ENCODE measurements at places on chromosomes 1 and 21.

DNA sequence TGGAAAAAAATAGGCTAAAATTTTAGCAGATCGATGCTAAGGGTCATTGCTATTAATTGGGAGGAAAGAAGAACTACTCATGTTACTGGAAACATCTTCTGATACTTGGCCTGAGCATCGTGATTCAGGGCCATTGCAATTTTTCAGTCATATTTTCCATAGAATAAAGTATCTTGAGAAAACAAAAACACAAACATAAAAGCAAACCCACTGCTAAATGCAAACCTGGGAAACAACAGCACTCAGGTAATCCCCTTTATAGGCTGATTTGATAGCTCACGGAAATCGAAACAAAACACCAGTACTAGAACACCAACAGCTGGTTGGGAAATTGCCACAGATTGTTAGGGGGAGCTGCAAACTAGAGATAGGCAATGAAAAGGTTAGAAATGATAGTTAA lies 172.9 kb upstream of the ESRRG start:
- peak; percentile 60 for DNase-seq

GRCh38 chr1:82640352-82640751 lies 839.6 kb downstream of the ADGRL2 start:
- DNase-seq: no peak

- no peak for DNase-seq
Observed at GRCh38 chr1:193156117-193156821, 30.1 kb downstream of the B3GALT2 start.

DNA sequence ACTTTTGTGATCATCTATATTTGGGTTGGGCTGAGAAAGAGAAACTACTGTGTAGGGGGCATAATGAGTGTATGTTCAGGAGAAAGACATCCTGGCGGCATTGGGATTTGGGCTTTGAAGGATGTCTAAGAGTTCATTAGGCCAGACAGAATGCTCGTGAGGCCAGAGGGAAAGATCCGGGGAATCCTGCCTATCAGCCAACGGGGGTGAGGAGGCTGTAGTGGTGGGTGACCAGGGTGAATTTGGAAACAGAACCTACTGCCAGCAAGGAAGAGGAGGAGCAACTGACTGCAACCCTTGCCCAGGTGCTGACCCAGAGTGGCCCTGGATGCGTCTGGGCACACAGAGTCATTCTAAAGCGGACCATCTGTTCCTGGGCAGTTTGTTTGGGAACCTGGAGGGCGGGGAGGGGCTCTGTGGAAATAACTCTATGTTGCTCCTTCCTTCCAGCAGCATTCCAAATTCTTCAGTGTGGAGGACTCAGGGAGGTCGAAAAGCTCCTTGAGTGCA lies 56.9 kb upstream of the ECE1 start:
- no peak for DNase-seq

DNA sequence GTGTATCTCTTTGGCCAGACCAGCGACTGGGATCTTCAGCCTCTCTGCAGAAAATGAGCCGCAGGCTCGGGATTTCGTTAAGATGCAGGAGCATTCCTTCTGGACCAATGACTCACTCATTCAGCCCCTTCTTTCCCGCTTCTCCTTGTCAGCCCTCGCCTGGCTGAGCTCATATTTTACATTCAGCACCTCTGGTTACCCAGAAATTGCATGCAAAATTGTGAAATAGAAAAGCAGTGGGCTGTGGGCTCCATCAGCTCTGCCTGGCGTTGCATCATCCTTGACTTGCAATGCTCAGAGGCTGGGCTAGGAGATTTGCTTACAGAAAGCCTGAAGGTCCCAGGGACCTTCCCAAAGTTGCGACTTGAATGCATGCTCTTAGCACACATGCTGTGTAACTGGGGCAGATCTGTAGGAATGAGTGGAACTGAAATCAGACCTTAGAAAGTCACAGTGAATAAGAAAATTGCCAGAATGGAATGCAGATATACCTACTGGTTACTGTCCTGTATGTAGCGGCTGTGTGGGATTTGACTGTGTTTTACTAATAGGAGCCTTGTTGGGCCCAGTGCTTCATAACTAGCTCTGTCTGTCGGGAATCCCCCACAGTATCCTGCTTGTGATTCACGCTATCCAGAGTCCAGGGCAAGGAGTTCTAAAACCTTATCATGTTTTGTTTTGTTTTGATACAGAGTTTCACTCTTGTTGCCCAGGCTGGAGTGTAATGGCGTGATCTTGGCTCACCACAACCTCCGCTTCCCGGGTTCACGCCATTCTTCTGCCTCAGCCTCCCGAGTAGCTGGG lies 444.8 kb downstream of the KIF26B start:
- peak; percentile 46 for DNase-seq

- no peak for DNase-seq
Observed at GRCh38 chr1:172476218-172476811, 32.4 kb upstream of the PIGC start.

DNA sequence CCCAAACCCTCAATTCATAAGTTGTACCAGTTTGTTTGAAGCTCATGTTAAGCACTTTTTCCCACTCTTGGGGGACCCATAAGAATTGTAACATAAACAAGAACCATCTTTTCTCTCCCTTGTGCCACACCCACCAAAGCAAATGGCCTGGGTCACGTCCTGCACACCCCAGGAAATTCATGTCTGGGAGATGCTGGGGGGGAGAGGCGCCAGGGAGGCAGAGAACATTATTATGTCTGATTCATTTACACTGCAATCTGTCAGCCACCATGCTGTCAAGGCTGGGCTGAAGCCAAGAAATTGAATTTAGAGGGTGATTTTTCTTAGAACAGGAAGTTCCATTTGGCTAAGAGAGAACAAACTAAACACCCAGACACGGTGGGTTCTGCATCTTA lies 37.2 kb upstream of the IPO9 start:
- peak; percentile 57 for DNase-seq

DNA sequence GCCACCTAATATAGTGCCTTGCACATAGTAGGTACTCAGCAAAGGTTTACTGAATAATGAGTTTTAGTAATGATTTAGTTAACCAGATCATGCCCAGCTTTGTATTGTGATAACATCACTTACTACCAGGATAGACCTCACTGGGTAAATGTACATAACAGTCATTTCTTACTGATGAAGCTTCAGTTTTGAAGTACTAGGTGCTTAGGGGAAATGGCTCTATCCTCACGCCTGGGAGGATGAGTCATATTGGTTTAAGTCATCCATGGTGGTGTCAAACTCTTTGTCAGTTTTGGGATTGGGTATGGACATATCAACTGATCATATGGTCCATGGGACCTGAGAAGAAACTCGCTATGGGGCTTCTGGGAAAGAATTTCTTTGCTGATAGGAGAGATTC lies 90.6 kb upstream of the USP24 start:
- DNase-seq: no peak

DNA sequence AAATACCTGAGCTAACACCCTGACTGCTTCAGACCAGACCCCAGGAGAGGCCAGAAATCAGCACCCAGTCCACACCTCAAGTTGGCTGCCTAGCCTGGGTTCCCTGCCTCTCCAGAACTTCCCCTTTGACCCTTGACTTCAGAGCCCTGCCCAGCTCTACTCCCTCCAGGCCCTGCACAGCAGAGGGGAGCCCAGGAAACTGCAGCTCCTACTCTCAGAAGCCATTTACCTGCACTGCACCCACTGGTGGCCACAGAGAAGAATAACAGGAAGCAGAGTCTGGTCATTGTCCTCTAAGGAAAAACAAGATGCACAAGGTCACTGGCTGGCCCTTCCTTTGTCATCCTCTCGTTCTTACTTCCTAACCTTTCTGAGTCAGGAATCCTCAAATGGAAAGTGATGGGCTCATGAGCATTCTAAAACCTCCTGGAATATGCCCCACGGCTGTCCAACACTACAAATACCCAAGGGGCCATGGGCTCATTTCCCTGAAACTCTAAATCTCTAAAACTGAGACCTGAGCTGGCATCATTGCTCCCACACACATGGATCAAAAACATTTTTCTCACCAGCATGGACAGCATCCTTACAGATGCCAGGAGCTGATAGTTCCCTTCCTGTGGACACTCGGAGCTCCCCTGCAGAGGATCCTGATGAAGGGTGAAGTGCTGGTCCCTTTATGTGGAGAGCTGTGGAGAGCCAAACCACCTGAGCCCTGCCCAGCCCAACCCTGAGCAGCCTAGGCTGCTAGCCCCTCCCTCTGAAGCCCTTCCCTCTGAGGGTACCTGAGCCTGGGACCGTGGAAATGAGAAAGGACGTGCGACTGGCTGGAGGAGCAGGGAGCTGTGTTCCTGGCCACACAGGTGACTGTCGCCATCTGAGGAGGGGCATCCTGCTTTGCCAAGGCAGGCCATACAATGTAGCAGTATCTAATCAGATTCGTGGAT lies at the start of gene ITLN2:
Gene ITLN2, minus strand, starts transcription at position 652 of the 947 bp plus-strand sequence. Its CDS starts 68 bp downstream, at position 584.
- DNase-seq: peak; percentile 11

DNA sequence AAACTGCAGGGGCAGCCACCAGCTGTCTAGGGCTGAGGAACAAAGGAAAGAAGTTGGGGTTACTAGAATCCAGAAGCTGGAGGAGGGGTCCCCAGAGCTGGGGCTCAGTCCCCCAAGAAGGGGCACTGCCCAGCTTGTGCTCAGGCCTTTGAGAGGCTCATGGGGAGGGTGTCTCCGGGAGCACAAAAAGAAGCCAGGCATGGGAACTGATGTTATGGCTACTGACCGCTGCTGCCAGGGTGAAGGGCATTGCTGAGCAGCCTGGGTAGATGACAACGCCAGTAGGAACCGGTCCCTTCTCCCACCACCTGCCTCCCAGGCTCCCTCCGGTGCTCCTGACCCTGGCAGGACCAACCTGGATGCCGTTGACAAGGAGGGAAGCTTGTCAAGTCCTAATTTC lies 762.5 kb upstream of the TPTE start:
- DNase-seq: no peak

DNA sequence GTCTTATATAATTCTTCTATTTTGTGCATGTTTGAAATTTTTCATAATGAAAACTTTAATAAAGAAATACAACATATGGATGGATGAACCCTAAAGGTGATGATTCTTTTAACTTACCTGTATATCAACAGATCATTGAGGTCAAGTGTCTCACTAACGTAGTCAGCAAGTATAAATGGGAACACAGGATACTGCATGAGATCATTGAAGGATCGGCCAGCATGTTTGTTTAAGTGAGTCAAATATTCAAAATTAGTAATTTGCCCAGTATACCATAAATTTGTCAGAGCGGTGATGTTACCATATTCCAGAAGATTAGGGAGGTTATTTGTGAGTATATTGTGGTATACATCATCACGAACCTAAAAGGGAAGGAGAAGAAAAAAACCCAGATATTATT lies 71.0 kb upstream of the GNG4 start:
- DNase-seq: no peak

DNA sequence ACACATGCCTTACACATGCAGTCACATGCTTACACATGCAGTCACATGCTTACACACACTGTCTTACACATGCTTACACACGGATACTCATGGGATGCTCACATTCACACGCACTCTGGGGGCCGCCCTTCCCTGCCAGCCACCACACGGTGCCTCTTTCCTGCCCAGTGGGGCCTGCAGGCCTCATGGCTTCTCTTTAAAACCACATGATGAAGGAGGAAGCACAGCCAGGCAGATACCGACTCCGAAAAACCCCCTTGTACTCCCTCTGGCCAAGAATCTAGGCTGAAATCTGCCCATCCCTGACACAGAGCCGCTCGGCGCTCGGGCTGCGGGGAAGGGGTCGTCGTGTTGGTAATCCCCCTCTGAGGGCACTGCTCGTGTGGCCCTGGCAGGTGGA lies 113.0 kb downstream of the PRDM16 start:
- no peak for DNase-seq

DNA sequence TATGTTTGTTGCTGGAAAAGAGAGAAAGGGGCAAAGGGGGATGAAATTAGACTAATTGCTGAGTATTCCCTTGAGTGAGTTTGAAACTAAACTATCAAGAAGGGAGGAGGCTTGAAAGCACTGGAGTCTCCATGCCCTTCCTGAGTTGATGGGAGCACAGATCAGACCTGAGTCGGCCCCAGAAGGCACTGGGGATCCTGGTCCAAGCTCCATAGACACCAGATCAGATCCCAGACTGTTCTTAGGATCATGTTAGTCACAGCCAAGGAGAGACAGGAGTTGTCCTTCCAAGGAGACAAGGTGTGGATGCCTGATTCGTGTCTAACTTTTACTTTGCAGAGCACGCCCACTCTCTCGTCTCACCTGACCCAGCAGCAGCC lies 152.3 kb downstream of the NR5A2 start:
- DNase-seq: no peak

GRCh38 chr1:245645406-245645805 lies 490.6 kb downstream of the KIF26B start:
- no peak for DNase-seq

DNA sequence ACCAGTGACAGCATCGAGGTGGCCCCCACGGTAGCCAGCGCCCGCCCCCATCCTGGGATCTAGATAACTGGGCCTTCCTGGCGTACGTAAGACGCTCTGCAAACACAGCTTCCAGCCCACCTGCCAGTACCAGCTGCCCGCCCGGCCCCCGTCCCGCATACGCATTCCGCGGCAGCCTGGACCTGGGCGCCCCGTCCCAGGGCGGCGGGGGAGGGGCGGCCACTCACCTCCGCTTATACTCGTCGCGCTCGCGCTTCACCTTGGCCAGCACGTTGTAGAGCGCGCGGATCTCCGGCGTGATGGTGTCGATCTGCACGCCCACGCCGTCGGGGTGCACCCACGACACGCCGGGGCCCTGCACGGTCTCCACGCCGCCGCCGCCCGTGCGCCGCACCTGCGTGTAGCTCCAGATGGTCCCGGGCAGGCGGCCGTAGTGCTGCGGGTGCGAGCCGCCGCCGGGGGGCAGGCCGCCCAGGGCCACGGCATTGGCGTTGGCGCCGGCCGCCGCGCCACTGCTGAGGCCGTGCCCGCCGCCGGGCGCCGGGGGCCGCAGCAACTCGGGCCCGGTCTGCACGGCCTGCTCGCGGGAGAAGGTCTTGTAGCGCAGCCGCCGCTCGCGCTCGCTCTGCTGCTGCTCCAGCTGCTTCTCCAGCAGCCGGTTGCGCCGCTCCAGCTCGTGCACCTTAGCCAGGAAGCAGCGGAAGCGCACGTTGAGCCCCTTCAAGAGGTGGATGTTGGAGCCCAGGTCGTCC lies 859 bp downstream of the IFFO2 start:
- peak; percentile 57 for DNase-seq

DNA sequence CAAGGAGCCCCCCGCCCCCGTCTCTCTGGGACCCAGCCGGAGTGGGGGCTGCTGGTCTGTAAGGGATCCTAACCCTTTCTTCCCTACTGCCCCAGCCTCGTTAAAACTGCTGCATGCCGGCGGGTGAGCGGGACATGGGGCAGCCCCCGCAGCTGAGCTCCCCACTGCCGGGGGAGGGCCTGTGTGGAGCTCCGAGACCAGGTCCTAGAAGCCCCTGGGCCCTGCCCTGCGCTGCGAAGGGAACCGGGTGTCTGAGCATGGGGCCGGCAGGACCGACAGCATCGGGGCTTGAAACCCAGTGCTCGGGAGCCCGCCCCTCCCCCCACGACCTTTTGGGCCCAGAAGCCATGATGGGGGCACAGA lies 9.2 kb upstream of the COL6A1 start:
- peak; percentile 78 for DNase-seq

DNA sequence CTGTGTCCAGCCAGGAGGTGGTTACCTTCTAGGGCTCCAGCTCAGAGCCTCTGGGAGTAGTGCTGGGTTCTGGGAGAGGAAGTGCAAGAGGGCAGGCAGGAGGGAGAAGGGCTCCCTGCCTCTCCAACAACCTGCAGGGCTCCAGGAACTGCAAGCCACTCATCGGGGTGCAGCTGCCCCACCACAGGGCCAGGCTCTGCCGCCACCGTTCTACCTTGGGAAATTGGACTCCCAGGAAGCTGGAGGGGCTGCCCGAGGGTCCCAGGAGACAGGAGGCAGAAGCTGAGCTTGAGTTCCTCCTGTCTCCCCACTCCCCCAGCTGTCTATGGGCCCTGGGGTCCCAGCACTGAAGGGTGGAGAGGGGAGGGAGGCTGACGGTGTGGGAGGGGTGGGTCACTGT lies 7.4 kb upstream of the PRDM16 start:
- no peak for DNase-seq

All from muscle of leg (tissue), 16 donors.